Stimulated activated CD4-positive, alpha-beta T cell treated with anti-CD3 and anti-CD28 coated beads, TNF-alpha, amount 100 ng/mL, for 24 hours (primary cell): ENCODE measurements at places on chromosomes 12 and 14.

DNA sequence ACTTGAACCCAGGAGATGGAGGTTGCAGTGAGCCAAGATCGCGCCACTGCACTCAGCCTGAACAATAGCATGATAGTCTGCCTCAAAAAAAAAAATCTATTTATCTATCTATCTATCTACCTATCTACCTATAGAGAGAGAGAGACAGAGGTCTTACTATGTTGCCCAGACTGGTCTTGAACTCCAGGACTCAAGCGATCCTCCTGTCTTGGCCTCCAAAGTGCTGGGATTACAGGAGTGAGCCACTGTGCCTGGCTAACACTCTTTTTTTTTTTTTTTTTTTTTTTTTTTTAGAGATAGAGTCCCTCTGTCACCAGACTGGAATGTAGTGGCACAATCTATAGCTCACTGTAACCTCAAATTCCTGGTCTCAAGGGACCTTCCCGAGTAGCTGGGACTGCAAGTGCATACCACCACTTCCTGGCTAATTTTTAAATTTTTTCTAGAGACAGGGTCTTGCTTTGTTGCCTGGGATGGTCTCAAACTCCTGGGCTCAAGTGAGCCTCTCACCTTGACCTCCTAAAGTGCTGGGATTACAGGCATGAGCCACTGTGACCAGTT lies 1.9 kb downstream of the FAM186A start:
- no peak for DNase-seq

GRCh38 chr14:50363714-50364111 lies 33.0 kb downstream of the CDKL1 start:
- no peak for DNase-seq

- DNase-seq: no peak
Measured at GRCh38 chr14:83347874-83348273, 1814.2 kb upstream of the SEL1L start.

GRCh38 chr12:31019561-31019960 lies 54.1 kb upstream of the DDX11 start:
- DNase-seq: no peak

GRCh38 chr12:83197483-83197914 lies 510.8 kb downstream of the TMTC2 start:
- no peak for DNase-seq

- DNase-seq: no peak
Measured at GRCh38 chr12:103994235-103994634, 28.6 kb downstream of the TDG start.
